Endothelial cell of umbilical vein (primary cell): ENCODE measurements at places on chromosomes 4 and X. TPM values are rescaled to one million over a fixed set of nuclear protein-coding genes. Genes with fewer than 3 reads are reported as not detected.

DNA sequence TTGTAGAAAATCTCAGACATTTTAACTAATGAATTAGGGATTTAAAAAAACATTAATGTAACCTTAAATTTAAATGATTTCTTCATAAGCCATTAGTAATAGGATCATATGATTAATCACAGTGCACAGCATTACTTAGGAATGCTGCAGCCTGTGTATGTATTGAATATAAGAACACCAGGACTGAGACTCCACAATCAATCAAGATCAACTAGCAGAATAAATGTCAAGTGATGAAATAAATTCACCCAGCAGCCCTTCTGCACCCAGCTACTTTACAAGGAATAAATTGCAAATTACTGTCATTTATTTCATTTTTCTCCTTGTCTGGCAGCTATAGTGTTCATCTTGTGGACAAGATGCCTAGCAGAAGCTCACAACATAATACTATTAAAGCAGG is 46.5 kb downstream of the NEIL3 start:
- no peak for DNase-seq

DNA sequence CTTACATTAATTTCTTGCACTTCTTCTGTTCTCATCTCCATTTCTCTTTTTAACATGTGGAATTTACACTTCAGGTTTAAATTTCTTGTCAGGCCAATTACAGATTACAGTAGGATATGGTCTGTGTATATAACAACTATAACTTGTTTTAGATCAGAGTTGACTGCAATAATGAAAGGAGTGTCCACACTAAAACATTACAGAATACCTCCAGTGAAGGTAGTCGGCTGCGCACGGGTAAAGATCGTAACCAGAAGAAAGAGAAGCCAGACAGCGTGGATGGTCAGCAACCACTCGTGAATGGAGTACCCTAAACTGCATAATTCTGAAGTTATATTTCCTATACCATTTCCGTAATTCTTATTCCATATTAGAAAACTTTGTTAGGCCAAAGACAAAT is 32.6 kb upstream of the FMR1NB start:
- DNase-seq = no peak

APLN gene
- 465 and 466 TPM in 2 replicates for total RNA-seq

PSAPL1 gene
- total RNA-seq = not detected in 2 replicates

- DNase-seq = no peak
Observed at GRCh38 chrX:150185766-150186165, 177.4 kb upstream of the MAMLD1 start.

DNA sequence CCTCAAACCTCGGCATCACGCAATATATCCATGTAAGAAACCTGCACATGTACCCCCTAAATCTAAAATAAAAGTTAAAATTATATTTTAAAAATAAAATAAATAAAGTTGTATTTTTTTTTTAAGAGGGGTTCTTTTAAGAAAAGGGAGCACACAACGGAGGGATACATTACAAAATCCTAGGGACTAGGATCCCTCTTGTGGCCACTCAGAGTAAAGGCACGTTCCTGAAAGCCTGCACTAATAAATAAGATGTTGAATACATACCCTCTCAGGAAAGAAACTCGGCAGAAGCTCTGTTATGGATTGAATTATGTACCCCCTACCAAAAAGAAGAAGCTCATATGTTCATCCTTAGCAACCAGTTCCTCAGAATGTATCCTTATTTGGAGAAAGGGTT is 50.9 kb upstream of the PRDX4 start:
- peak; percentile 12 for DNase-seq

ADD1 gene
- total RNA-seq = 280 and 305 TPM in 2 replicates

DNA sequence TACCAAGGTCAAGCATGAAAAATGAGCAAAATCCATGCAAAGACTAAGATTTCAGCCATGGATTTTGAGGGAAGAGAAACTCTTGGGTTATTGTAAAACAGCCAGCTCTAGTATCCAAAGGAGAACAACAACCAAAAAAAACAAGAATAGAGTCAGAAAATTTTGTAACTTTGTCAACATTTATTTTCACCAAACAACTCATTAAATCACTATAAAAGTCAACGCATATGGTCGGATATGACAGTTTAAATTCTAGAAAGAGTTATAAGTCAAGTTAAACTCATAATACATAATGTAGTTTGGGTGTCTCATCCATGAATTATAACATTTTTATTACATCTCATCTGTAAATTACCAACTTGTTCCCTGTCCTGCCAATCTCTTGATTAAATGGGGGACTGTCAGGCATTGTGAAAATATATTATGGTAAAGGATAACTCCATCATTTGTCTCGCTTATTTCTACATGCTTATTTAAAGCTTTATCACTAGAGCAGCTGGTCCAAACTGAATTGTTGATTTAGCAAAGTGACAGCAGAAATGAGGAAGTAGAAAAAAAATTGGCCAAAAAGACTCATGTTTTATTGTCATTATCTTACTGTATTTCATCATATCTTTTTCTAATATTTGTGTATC is 224.8 kb upstream of the NOCT start:
- no peak for DNase-seq

MID1IP1 gene
- 22.4 and 25.1 TPM in 2 replicates for total RNA-seq

ADGRG2 gene
- total RNA-seq = not detected in 2 replicates

OPHN1 gene
- 6.2 and 6.7 TPM in 2 replicates for total RNA-seq

- DNase-seq = no peak
Observed at GRCh38 chr4:112952313-112952700, 97.1 kb upstream of the ANK2 start.

GRCh38 chr4:56158483-56158882 is 209.7 kb downstream of the CEP135 start:
- DNase-seq = no peak

DNA sequence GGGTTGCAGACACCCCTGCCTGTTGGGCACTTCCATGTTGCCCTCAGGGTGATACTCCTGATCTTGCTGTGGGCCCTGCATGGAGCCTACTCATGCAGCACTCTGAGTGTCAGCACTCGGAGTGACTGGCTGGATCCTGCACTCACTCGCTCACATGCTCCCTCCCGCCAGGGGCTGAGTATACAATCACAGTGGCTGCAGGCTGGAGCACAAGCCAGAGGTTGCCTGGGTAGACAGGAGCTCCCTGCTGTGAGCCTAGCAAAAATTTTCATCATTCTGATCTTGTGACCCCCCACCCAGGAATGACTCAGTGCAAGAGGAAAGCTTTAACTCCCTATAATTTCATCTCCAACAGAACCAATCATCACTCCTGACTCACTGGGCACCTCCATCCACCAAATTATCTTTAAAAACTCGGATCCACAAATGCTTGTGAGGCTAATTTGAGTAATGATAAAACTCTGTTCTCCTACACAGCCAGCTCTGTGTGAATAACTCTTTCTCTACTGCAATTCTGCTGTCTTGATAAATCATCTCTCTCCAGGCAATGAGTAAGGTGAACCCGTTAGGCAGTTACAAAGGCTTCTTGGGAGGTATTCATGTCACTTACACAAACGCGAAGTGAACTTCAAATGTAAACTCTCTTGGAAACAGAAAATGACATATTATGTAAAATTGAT is 1180.8 kb upstream of the PABPC4L start:
- no peak for DNase-seq

DNA sequence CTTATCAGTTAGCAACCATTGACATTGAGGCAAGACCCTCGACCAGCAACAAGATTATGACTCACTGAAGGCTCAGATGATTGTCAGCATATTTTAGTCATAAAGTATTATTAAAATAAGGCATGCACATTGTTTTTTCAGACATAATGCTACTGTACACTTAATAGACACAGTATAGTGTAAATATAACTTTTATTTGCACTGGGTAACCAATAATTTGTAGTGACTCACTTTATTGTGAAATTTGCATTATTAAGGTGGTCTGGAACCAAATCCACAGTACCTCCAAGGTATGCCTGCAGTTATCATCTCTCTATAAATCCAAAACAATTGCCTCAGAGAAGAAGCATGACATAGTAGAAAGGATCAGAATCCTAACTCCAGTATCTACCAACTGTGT is 330.1 kb upstream of the SMIM31 start:
- DNase-seq = no peak
